ENCODE measurements at places on chromosomes 1 and 21.

DNA sequence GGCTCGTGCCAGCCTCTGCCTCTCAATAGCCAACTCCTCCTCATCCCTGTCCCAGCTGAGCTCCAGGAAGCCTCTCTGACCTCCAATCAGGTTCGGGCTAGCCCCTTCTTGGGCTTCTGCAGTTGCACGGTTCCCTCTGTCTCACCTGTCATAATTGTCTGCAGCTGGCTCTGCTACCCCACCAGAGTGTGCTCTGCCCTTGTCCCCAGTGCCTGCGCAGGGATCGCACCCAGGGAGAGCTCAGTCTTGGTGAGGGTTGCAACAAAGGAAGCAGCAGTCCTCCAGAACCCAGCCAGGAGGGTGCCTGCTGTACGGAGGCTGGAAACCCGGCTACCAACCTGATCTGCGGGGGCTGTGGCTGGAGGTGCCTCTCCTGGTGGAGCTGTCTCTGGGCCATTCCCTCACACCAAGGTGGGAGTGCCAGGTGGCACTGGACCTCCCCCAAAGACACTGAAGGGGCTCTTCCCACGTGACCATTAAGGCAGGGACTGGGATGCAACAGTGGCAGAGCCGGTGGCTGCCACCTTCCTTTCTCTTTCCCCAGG is 63.5 kb upstream of the DMRTB1 start:
- DNase-seq = no peak

DNA sequence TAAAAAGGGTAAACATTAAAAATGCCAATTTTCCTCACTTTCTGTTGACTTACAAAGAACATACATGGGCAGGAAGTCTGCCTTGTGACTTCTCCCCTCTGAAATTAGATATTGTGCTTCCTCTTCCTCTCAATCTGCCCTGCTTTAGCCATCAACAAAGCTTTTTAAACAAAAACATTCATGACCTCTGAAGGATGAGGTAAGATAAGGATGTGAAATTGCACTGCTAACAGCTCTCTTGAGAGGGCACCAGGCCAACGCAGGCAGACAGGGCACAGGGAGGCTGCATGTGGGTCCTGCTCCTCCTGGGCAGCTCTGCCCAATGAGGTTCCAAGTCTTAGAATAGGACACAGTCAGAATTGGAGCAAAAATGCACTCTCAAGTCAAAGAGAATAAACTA is 62.1 kb downstream of the DEGS1 start:
- DNase-seq = no peak

DNA sequence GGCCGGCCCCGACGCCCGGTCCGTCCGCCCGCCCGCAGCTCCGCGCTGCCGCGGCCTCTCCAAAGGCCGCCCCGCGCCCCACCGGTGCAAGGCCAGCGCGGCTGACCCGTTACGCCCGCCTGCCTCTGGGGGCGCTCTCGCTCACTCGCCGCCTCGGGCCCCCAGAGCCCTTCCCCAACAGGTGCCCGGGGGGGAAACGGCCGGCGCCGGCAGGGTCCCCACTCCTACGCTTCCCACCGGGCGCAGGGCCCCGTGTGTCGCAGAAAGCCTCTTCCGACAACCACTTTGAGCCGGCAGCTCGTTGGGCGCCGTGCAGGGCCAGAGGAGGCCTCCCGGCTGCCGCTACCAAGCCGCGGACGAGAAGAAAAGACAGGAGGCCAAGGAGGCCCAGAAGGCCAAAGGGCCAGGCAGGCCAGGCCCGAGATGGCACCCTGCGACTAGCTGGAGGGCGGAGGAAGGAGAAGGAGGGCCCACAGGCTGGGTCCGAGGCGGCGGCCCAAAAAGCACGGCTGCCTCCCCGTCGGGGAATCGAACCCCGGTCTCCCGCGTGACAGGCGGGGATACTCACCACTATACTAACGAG is 64.9 kb upstream of the FCGR2A start:
- peak; percentile 18 for DNase-seq

DNA sequence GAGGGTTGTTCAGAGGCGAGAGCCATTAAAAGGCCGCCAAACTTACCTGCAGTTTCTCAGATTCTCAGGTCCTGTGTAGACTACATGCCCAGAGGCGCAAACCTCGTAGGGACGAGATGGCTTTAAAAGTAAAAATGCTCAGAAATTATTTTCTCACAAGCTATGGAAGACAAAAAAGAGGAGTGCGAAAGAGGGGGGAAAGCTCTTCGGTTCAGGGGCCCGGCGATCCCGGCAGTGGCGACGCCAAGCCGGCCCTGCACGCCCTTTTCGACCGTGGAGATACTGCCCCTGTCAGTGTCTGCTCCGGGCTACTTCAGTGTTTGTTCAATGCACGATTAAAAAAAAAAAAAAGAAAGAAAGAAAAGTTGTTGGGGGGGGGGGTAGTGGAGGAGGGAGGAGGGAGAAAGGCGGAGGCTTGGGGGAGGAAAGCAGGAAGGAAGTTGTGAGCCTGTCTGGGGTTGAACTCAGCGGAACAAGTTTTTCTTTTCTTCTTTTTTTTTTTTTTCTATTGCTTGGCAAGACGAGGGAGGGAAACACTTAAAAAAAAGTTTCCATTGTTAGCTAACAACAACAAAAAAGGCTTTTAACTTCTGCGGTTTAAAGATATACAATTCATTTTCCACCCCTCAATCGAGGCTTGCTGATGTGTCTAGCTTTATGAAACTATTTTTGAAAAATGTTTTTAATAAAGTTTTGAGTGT is at the start of gene ITPKB:
Gene ITPKB, minus strand, starts transcription at position 288 of the 701 bp plus-strand sequence. CDS start 1,824 bp downstream, outside the sequence.
- peak; percentile 30 for DNase-seq

DNA sequence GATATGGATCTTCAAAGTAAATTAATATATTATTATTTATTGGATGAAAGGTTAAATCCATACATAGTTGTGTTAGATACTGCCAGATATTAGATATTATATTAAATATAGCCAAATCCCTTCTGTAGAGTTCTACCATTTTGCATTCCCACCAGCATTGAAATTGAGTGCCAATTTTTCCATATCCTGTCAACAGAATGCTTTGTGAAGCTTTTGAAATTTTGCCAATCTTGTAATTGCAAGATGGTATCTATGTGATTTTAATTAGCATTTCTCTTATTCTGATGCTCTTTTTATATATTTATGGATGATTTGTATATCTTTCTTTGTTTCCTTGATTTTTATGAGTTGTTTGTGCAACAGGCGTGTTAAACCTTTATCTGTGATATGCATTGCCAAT is 67.0 kb upstream of the CD34 start:
- peak; percentile 29 for DNase-seq

DNA sequence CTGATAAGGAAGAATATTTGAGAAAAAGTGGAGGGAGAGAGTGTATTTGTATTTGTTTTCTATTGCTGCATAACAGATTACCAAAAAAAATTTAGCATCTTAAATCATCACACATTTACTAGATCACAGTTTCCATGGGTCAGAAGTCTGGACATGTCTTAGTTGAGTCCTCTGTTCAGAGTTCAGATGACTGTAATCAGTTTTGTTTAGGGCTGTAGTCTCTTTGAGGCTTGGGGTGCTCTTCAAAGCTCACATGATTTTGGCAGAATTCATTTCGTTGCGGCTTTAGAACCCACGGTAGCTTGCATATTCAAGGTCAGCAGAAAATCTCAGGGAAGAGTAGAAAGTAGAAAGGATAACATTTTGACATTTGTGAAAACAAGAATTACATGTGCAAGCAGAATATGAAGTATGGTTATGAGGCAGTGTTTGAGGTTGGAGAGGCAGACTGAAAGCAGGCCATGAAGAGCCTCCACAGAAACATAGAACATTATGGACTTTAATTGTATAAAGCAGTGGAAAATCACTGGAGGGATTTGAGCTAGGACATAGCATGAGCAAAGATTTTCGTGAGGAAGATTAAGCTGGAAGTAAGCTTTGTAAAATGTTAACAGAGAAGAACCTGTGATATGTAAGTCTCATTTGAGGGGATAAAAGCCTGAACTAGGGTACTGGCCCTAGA is 110.6 kb upstream of the GPR52 start:
- DNase-seq = peak; percentile 73

DNA sequence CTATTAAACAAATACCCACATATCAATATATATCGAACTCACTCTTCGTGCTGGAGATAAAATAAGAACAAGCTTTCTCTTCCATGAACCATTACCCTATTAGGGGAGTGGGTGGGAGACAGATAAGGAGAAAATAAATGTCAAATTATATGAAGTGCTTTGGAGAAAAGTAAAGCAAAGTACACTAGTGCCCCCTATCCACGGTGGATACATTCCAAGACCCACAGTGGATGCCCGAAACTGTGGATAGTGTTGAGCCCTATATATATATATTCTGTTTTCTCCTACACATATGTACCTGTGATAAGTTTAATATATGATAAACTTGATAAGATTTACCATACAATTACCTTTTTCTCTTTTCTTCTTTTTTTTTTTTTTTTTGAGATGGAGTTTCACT is 54.6 kb downstream of the FH start:
- no peak for DNase-seq

DNA sequence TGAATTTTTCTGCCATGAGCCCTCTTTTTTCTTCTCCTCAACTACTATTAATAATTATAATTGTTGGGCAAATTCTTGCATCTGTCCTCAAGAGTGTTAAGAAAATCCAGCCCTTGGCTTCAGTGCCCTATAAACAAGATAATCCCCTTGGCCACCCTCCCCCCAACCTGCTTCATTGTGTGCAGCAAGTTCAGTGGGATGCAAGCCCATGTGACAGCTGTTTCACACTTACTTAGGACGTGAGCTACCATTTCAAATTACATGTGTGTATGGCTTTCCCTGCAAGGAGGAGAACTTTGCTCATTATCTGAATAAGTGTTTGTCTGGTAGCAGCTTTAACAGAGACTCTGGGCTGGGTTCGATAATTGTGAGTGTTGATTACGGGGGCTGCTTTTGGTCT is 276.2 kb downstream of the CACNA1E start:
- DNase-seq = no peak

- DNase-seq = peak; percentile 68
Measured at GRCh38 chr1:40032240-40032891, 8.2 kb upstream of the CAP1 start.

DNA sequence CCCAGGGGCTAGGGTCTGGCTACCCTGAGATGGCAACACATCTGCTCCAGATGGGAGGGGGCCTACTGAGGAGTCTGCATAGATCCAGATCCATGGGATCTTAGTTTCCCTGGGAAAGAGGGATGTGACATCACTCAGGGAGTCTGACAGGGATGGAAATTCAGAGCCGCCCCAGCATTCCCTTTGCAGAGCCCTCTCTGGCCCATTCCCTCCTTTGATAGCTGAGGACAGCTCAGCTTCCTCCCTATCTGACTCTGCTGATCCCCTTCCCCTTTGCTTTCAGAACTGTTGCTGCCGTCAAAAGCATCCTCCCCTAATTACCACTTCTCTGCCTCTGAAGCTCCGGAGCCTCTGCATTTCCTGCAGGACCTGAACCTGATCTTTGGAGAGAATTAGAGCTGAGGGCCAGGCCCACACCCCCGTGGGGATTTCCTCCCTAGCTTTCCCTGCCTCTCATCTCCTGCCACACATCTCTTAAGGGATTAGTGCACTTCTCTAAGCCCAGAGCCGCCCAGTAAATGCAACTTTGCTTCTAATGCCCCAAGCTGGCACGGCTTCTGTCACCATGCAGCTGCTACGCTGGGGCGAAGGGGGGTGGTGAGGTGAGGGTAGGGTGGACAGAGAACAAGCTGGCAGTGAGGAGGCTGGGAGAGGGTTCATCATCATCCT is 9.5 kb upstream of the ASCL5 start:
- DNase-seq = no peak

DNA sequence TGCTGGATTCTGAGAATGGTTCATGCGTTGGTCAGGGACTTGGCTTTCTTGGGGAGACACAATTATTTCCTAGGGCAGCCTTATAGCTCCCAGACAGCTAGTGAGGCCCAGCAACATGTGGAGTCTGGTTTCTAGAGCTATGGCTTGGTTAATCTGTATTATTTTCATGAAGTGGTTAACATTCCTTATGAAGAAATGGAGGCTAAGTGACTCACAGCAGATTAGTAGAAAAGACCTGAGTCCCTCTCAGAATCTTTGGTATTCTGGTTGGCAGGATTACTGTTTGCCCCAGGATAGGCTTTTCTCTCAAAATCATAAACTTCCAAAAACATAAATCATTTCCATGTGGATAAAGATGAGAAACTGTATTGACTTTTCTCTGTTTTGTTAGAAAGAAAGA is 42.3 kb downstream of the DUSP10 start:
- DNase-seq = no peak

DNA sequence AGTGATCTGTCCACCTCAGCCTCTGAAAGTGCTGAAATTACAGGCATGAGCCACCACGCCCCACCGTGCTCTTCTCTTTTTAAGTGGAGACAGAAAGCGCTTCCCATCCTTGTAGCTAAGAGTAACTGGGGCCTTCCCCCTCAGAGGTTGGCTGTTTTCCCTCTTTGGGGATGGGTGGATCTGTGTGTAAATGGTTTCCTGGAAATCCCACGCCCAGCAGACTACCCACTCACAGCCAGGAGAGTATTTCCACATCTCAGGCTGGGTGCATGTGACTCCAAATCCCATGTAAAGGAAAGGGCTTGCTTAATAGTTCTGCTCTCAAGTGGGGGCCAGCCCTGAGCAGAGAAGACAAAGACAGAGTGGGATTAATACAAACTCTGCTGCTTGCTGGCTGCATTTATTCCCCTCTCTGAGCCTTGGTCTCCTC is 19.6 kb upstream of the TCEA3 start:
- DNase-seq = no peak

GRCh38 chr1:25563330-25564215 is 20.2 kb downstream of the LDLRAP1 start:
- no peak for DNase-seq

DNA sequence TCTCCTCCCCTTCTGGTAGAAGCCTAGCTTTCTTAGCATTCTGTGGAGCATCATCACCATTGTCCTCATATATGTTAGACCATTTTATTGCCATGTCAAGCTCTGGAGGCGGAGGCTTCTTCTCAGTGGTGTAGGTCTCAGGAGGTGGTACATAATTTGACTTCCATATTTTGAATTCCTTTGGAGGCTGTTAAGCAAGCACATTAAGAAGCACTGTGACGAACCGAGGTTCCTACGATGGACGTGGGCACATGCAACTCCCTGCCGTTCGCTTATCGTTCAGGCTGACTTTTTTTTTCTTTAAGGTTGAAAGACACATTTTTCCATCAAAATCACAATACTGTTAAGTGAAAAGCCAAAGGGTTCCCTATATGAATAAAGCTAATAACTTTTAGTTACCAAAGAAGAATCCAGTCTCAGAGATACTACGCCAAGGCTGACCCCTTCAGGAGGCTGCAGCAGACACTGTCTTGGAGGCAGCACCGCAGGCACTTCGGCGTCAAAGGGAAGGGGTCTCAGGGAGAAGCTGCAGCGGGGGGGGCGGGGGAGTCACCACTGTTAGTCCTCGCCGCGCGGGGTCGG is 835 bp downstream of the C1orf52 start:
- DNase-seq = no peak

GRCh38 chr1:113978863-113979702 is at the start of gene OLFML3:
OLFML3 (plus strand) TSS chr1:113979474; CDS start chr1:113979517, 43 bp downstream.
- peak; percentile 91 for DNase-seq

- DNase-seq = no peak
Measured at GRCh38 chr21:44374601-44375280, 21.3 kb downstream of the TRPM2 start.

GRCh38 chr1:242030071-242030470 is 31.2 kb upstream of the MAP1LC3C start:
- no peak for DNase-seq
